ENCODE measurements at places on chromosomes 7 and 10.

DNA sequence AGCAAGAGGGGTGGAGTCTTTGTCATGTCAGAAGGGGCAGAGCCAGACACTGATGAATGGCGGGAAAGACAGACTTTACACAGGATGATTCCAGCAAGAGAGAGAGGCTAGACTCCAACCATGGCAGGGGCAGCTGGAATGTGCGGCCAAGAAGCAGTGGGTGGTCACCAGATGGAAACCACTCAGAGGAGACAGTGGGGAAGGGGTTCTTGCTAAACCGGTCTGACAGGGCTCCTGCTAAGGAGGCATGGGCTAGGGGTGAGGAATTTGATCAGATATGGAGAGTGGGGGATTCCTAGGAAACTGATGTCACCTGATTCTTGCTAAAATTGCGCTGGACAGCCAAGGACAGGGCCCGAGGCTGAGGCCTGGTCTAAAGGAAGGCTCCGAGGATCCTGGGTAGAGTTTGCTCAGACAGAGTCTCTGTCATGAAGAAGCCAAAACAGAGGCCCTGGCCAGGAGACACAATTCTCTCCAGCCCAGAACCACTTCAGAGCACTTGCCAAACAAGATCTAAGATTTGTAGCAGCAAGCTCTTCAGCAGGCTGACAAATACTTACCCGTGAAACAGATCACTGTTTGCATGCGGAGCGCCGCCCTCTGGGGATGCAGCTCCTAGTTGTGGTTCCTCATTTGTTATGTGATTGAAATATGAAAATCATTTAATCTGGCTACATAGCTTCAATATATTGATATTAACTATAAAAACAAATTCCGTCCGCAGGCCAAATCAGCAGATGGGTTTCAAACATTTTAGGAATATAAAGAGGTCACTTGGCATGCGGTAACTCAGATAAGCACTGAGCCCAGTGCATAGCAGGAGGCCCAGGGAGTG is 377.0 kb downstream of the TCERG1L start:
- DNase-seq = no peak

DNA sequence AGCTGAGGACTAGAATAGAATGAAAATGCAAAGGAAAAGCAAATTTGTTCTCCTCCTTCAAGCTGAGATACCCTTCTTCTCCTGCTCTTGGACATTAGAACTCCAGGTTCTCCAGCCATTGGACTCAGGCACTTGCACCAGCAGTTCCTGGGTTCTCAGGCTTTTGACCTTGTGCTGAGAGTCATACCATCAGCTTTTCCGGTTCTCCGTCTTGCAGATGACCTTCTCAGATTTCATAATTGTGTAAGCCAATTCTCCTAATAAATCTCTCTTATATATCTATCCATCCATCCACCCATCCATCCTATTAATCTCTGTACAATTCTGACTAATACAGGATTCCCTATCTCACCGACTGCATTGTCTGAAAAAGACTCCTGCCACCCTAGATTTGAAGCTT is 108.3 kb downstream of the AHR start:
- DNase-seq = no peak

GRCh38 chr10:118213436-118213835 is 128.7 kb downstream of the FAM204A start:
- no peak for DNase-seq

GRCh38 chr10:45585131-45585530 is 87.4 kb downstream of the ZFAND4 start:
- no peak for DNase-seq

DNA sequence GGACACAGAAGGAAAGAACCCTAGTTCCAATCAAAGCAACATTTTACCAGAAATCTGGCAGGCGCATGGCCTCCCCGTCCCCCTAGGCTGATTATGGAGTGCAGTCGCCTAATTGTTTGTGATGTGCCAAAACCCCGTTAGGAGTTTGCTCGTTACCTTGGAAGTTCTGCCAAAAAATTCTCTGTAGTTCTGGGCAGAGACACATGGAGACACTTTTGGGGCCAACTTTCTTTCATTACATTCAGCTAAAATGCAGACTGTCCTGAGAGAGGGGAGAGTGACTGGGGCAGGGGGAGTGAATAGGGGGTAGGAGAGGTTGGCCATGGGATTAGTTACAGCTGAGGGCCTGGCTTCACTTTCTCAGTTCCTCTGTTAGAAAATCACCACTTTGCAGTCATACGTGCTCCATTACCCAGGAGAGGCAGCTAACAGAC is 158.0 kb upstream of the NPVF start:
- no peak for DNase-seq

- no peak for DNase-seq
Measured at GRCh38 chr10:126384269-126384873, 3.9 kb downstream of the ADAM12 start.

Measured in cortex of kidney (tissue), 1 donor.